HAP-1 (cell line): ENCODE measurements at places on chromosomes 2 and 18.

- no peak for DNase-seq
These were observed 185.2 kb downstream of the ZNF804A start for GRCh38 chr2:184783576-184783975.

- DNase-seq = peak; percentile 70
These were observed 312.2 kb downstream of the LRATD1 start for GRCh38 chr2:14944562-14945346.

GRCh38 chr18:48670751-48671560, 132.1 kb downstream of the CTIF start:
- no peak for DNase-seq

GRCh38 chr2:161119483-161119882, 40.7 kb upstream of the TANK start:
- DNase-seq = no peak

- DNase-seq = peak; percentile 87
These were observed 1.6 kb downstream of the CAVIN2 start for GRCh38 chr2:191845248-191845715.
